ENCODE measurements at places on chromosomes 12 and 14.

- peak; percentile 72 for DNase-seq
Measured at GRCh38 chr12:65858831-65859230, 34.5 kb downstream of the HMGA2 start.

DNA sequence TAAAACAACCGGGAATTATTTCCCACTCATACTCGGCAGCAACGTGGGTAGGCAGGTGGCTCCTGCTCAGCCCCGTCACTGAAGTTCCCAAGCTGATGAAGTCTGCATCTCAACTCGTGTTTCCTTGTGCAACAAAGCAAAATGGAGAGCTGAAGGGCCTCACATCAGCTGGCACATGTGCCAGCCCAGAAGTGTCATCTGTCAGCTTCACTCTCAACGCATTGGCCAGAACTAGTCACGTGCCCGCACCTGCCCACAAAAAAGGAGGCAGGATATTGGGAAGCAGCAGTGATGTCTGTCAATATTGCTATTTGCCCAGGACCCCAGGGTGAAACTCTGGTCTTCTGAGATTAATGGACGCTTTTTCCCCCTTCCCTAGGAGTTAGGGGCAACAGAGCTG, 344.0 kb downstream of the BCL11B start:
- no peak for DNase-seq

GRCh38 chr14:104686624-104687517, 2.5 kb upstream of the INF2 start:
- no peak for DNase-seq

DNA sequence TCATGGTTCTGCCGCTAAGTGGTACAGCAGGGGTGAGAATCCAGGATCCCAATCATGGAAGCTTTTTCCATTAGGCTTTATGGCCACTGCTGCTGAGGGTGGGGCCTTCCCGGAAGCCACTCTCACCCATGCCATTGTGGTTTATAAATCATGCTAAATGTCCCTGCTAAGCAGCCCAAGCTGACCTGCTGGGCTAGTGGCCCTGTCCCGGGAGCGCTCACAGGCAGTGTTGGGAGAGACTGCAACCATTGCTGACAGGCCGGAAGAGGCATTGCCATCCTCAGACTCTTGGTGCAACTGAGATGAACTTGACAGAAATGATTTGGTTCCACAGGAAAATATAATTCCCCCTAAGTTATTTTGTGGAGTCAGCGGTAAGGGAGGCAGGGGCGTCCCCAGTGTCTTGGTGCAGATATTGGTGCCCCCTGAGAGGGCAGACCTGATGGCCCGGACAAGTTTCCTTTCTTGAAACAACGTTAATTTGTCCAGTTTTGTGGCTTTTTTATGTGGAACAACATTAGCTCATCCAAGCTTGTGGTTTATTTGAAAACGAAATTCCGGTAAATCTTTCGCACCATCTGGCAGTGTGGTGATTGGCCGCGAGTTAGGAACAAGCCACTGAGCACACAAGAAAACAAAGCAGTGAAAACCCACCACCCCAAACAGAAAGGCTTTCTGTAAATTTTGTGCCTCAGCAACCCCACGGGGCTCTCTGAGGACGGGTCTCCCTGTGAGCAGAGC, 82.3 kb downstream of the SSPN start:
- peak; percentile 58 for DNase-seq

DNA sequence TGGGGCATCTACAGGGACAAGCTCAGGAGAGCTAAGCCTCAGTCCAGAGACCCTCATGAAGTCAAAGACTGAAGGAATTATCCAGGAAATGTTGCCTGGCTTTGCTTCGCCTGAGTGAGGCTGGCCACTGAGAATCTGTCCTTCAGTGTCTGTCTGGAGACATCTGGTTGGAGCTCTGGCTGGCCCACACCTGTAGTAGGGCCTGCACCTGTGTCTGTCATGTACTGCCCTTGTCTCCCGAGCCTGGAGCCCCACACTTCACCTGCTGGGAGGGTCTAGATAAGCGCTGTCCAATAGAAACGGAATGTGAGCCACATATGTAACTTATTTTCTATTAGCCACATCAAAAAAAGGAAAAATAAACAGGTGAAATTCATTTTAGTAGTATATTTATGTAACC, 9.9 kb upstream of the HDAC7 start:
- no peak for DNase-seq

- DNase-seq: no peak
Measured at GRCh38 chr12:92492995-92493394, 209.8 kb upstream of the PLEKHG7 start.

GRCh38 chr14:65019944-65020566, 33.4 kb downstream of the FNTB start:
- peak; percentile 46 for DNase-seq

- DNase-seq: no peak
Measured at GRCh38 chr12:53613821-53614220, 12.4 kb downstream of the ATF7 start.

DNA sequence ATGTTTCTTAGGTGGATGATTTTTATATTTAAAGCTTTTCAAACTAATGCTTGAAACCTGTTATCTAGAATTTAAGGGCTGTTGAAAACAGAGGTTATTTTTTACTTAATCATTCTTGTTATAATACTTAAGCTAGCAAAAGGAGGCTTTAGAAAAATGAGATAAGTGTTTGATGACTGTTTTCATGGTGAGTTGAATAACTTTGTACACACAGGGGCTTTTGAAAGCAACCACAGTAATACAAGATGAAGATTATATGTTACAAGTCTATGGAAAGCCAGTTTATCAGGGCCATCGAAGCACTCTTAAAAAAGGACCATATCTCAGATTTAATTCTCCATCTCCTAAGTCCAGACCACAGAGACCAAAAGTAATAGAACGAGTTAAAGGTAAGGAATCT, 33.3 kb downstream of the KIAA0586 start:
- DNase-seq: no peak

DNA sequence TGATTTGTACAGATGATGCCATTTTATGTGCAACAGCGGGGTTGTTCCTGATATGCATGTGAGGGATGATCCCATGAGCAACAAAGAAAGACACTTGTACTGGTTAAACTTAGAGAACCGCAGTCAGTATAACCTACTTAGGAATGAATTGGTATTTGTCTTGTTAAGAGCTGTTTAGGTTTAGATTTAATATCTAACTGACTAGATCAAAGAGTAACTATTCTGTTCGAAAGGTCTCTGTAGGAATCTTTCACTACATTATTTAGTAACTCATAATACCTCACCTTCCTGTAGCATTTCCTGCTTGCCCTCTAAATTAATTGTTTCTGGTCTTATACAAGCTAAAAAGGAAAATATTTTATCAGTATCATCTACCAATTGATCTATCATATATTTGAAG, 350.4 kb downstream of the TRHDE start:
- no peak for DNase-seq

DNA sequence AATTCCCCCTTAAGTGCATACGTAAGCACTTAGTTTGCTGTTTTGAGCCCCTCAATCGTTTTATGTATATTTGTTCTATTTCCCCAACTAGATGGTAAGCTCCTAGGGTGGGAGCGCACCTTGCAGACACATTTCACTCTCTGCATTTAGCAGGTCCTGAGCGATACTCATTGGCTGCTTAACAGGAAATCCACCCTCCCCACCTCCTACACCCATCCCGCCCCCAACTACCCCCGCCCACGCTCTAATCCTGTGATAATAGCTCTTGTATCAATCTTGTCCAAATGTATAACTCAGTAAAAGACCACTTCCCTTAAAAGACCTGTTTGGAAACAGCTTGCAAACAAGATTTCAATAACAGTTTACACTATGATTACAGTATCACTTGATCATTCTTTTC, 8.1 kb downstream of the LPAR5 start:
- DNase-seq: no peak

GRCh38 chr14:54730156-54730961, 163.4 kb downstream of the SAMD4A start:
- peak; percentile 91 for DNase-seq

DNA sequence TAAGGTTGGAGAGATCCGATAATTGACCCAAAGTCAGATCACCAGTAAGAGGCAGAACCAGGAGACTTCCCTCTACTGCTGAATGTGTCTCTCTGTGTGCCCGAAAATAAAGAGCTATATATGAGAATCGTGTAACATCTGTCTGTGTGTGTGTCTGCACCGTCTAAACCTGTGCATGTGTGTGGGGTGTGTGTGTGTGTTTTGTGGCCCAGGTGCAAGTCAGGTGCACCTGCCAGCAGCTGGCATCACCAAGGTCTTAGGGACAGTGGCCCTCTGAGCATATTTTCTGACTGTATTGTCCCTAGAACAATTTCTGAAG, 24.7 kb upstream of the KRT78 start:
- DNase-seq: no peak

DNA sequence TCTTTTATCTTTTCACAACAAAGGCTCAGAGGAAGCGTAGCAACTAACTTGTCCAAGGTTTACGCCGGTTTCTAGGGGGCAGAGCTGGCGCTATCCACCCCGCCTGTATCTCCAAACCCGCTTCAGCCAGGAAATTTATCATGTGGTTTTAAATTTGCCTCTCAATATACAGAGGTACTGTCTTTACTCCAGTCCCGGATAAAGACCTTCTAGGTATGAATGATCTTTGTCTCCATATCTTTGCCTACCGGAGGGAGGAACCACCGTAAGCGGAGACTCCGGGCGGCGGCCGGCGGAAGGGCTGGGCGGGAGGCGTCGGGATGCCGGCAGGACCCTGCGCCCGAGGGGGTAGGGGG, 693 bp upstream of the RIMKLB start:
- DNase-seq: no peak

DNA sequence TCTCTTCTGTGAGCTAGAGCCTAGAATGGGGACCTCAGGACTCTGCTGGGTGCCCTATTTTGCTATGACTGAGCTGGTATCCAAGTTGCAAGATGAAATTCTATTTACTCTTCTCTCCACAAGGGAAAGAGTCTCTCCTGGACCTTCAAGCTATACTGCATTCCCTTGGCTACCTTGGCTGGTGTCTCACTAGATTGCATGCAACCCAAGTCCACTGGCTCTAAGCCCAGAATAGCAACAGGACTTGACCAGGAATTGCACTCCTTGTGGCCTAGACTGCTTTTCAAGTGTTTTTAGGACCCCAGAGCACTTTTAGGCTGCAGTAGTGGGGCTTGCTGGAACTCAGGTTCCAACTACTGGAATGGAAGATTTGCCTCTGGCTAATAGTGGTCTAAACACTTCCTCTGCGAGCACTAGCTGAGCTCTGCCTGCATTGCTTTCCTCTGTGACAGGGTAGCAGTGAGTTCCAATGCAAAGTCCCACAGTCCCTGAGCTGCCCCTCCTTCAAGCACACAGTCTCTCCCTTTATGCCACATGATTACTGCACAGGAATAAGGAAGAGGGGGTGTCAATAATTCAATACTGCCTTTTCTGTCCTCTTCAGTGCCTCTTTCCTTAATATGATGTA, 1009.1 kb upstream of the FLRT2 start:
- DNase-seq: peak; percentile 3

- DNase-seq: no peak
Measured at GRCh38 chr12:78028426-78028825, 197.7 kb downstream of the NAV3 start.

GRCh38 chr12:88546853-88547252, 33.4 kb downstream of the KITLG start:
- DNase-seq: no peak

GRCh38 chr14:102120888-102121287, 18.8 kb upstream of the WDR20 start:
- DNase-seq: no peak

- DNase-seq: no peak
Measured at GRCh38 chr12:5184186-5184585, 140.5 kb downstream of the KCNA5 start.

DNA sequence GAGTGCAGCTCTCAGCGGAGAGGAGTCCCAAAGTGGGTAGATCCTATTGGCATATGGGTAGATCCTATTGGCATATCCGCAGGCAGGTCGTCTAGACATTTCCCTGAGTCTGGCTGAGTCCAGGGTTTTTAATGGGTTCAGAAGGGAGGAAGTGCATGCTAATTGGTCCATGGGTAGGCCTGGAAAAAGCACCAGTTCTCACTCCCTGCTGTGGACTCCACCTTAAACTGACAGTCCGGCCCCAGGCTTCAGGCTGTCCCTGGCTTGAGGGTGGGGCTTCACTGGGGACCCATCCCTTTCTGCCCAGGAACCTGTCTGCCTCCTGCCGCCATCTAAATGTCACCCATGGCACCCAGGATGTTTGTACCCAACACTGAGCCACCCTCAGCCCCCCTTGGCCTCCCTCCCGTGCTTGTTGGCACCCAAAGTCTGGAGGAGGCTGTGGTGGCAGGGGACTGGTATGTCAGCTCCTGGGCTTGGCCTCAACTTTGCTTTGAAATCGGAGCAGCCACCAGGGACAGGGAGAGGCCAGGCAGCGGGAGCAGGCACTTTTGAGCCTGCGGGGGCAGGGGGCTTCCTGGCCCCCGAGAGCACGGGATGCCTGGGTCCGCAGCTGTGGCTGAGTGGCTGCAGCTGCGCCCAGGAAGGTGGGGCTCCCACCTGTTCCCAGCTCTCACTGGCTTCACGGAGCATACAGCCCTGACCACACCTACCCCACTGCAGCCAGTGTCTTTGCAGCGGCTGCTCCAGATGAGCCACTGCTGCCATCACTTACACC, 29.6 kb upstream of the YAF2 start:
- DNase-seq: no peak

DNA sequence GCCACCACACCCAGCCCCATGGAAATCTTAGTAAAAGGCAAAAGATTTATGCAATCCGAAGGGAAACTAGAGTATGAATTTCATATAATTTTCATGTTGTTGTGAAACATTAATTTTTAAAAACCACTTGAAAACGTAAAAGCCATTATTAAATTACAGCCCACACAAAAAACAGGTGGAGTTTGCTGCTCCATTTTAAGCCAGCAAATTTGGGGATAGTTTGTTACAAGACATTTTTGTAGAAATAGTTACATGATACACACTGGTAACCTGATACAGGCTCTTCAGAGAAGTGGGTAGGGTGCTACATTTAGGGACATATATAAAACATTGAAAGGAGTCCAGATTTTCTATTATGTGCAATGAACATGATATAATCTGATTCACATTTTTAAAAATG, 17.6 kb downstream of the GNPTAB start:
- DNase-seq: no peak

GRCh38 chr12:53055471-53056266, 5.8 kb downstream of the TNS2 start:
- no peak for DNase-seq

- DNase-seq: no peak
Measured at GRCh38 chr14:31760277-31760676, 199.1 kb downstream of the NUBPL start.
